ENCODE measurements at places on chromosomes 2 and 18.

- no peak for DNase-seq
These were observed 46.9 kb downstream of the EMILIN2 start for GRCh38 chr18:2893676-2894075.

GRCh38 chr2:102166189-102166845, 20.5 kb upstream of the IL1RL2 start:
- peak; percentile 37 for DNase-seq

DNA sequence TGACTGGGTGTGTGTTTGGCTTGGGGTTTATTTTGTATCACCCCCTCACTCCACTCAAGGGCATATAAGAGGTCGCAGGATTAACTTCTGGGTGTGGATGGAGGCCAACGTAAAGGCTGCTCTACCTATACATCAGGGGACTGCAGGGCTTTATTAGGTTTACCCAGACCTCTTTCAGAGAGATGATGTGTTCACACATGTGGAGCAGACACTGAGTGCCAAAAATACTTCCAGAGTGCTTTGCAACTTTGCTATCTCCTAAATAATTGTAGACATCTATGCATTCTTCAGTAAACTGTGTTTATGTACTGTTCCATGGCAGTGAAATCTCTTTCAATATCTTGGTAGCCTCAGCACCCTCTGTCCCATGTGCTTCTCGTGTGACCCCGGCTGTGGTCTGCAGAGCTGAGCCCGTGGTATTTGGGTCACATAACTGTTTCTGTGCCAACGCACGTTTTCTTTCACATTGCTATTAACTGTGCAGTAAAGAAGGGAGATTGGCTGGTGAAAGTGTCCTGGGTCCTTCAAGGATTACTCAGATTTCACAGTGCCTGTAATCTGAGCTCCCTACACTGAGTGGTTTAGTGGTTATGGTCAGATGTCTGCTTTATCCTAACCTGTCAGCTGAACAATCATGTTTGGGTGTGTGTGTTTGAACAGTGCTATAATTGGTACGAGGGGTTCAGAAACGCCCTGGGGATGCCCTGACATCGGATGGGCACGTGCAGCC, 208.1 kb downstream of the VAPA start:
- peak; percentile 79 for DNase-seq

DNA sequence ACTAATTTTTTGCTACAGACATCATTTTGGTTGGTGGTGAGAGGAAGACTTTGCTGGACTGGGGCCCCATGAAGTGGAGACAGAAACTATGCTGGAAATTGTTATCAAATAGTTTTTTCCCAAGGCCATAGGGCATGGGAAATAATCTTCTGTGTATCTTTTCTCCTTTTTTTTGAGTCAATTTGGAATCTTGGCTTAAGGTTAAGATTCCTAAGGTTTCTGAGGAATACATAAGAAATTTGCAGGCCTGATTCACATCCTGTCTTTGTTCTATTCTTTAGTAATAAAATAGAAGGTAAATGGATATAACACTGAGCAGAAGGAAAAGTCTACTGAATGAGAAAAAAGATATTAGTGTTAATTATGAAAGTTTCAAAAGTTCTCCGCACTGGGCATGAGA, 16.6 kb downstream of the SMC6 start:
- DNase-seq = no peak

GRCh38 chr2:129443235-129443864, 536.1 kb upstream of the RAB6C start:
- no peak for DNase-seq

- DNase-seq = no peak
These were observed 142.4 kb upstream of the ALPP start for GRCh38 chr2:232236200-232236599.

- no peak for DNase-seq
These were observed 133.4 kb downstream of the RTP5 start for GRCh38 chr2:242002944-242003343.

DNA sequence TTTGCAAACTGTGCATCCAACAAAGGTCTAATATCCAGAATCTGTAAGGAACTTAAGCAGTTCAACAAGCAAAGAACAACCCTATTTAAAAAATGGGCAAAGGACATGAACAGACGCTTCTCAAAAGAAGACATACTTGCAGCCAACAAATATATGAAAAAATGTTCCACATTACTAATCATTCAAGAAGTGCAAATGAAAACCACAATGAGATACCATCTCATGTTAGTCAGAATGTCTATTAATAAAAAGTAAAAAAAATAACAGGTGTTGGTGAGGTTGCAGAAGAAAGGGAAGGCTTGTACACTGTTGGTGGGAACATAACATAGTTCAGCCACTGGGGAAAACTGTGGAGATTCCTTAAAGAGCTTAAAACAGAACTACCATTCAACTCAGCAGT, 126.2 kb downstream of the NAT8 start:
- no peak for DNase-seq

DNA sequence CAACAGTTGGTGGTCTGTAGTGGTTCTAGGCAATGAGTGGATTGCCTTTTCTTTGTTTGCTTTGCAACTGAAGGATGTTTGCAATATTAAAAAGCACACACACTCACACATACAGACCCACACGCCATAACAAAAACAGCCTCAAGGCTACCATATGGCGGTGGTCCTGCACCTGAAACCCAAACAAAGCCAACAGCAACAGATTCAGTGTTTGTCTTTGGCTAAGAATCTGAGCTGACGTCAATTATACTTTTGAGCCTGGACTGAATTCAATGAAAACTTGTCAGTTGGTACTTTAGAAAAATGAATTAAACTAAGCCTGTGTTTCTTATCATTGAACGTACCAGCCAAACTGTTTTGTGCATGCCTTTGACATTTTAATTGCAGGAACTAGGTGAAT, 65.0 kb upstream of the NYAP2 start:
- DNase-seq = peak; percentile 97

GRCh38 chr2:17401096-17401495, 117.1 kb downstream of the RAD51AP2 start:
- DNase-seq = no peak

- DNase-seq = no peak
These were observed 174.0 kb downstream of the TWIST2 start for GRCh38 chr2:239021651-239022436.

GRCh38 chr2:215450188-215451011, 14.5 kb upstream of the FN1 start:
- no peak for DNase-seq

- no peak for DNase-seq
These were observed 81.1 kb upstream of the CD302 start for GRCh38 chr2:159879051-159879604.

GRCh38 chr18:44510390-44510789, 170.3 kb upstream of the SETBP1 start:
- no peak for DNase-seq

DNA sequence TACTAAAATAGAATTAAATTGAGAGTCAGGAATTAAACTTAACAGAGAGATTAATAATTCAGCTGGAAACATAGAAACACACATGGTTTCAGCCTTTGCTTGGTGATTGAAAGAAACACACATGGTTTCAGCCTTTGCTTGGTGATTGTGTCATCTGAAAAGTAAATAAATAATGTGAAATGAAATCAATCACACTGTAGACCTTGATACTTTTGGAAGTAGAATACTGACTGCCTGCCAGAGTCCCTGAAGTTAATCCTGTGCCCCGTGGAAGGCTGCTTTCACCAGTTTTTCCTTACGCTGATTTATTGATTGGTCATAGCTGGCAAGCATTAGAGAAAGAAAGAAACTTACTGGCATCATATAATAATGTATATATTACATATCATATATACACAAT, 1252.7 kb upstream of the FAM98A start:
- no peak for DNase-seq

GRCh38 chr2:192827735-192828134, 633.0 kb upstream of the TMEFF2 start:
- DNase-seq = no peak

GRCh38 chr2:109272461-109272860, 143.5 kb downstream of the SH3RF3 start:
- DNase-seq = no peak

GRCh38 chr2:158493458-158493857, 36.7 kb downstream of the PKP4 start:
- no peak for DNase-seq

- no peak for DNase-seq
These were observed 77.1 kb upstream of the SEC11C start for GRCh38 chr18:59062643-59063006.

- no peak for DNase-seq
These were observed 157.5 kb upstream of the ID2 start for GRCh38 chr2:8524388-8524787.

GRCh38 chr2:203994735-203995134, 58.2 kb downstream of the ICOS start:
- DNase-seq = no peak

DNA sequence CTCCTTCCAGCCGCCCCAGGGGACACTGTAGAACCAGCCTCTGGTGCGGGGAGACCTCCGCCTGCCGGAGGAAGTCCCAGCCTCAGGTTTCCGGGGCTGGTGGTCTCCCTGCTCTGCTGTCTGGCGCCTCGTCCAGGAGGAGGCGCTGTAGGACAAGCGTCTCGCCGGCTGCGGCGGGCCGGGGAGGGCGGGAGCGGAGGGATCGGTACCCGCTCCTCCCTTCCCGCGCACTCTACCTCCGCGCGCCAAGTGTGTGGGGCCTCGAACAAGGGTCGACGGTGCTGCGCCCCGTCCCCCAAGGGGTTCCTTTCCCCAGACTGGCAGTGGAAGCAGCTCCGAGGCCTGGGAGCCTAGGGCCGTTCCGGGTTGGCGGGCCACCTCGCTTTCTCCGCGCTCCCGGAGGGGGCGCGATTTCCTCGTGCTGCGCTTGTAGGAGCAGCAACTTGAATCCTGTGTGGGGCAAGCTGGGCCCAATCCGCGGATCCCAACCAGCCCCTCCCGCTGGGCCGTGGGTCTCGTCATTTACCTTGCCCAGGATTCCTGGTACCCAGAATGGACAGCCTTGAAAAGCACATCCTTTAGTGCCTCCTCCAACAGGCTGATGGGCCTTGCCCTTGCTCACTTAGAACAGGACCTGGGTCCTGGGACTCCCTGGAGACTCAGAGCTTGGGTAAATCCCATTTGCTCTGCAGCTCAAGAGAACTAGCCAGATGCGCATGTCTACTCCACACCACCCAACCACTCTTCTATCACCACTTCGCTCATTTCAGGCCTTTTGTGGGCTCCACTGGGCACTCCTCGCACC, 10.6 kb upstream of the HOXD4 start:
- DNase-seq = peak; percentile 89

- no peak for DNase-seq
These were observed 82.9 kb upstream of the RAB12 start for GRCh38 chr18:8526332-8526731.

DNA sequence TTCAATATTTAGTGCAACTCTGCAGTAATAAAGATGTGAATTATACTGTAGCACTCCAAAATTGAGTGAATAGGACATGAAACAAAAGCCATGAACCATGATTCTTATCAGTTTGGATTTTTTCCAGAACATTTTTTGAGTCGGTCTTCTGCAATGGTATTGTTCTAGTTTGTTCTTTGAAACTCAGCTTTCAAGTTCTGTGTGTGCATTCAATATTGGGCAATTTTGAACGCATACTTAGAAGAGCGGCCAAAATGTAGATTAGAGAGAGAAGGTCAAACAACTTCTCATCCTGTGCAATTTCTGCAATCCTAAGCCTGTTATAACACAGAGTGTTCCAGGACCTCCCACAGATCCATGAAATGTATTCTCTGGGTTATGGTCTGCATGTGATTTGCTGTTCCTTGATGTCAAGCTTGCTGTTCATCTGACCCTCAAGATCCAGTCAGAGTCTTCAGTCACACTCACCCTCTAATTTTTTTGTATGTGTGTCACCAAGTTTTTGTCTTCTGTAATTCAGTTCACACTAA, 48.3 kb downstream of the TSPYL6 start:
- no peak for DNase-seq

GRCh38 chr2:234304950-234305349, 191.9 kb downstream of the ARL4C start:
- no peak for DNase-seq

DNA sequence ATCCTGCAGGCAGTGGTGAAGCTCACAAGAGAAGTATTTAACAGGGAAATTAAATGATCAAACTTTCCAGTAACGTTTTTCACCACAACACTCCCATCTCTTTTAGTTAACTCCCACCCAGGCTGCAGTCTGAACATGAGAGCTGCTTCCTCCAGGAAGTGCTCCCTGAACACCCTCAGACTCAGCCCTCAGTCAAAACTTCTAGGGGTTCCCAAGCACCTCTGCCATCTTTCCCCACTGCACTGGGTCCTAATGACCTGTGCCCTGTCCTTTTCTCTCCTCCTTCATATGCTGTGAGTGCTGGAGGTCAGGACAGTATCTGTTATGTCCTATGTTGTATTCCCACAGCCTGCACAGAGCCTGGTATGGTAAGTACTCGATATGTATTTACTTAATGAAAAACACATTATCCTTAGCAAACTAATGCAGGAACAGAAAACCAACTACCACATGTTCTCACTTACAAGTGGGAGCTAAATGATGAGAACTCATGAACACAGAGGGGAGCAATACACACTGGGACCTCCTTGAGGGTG, 49.2 kb upstream of the ASPRV1 start:
- DNase-seq = no peak

DNA sequence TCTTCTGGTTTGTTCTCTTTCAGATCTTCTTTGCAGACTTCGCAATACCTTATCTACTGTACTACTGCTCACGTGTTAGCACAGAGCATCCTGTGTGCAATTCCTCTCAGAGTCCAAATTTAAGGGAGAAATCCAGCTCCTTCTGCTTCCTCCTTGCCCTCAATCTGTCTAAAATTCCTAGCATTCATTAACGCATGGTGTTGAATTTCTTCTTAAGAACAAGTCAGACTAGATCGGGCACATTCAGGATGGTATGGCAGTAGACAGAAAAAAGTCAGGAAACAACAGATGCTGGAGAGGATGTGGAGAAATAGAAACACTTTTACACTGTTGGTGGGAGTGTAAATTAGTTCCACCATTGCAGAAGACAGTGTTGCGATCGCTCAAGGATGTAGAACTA, 206.1 kb upstream of the CDH7 start:
- DNase-seq = no peak
